ENCODE measurements at places on chromosomes 3 and 15.

GRCh38 chr3:10444110-10444429 lies 61.3 kb downstream of the ATP2B2 start:
- DNase-seq, result no peak

GRCh38 chr3:126293370-126294082 lies 63.7 kb downstream of the KLF15 start:
- DNase-seq, result peak; percentile 36

DNA sequence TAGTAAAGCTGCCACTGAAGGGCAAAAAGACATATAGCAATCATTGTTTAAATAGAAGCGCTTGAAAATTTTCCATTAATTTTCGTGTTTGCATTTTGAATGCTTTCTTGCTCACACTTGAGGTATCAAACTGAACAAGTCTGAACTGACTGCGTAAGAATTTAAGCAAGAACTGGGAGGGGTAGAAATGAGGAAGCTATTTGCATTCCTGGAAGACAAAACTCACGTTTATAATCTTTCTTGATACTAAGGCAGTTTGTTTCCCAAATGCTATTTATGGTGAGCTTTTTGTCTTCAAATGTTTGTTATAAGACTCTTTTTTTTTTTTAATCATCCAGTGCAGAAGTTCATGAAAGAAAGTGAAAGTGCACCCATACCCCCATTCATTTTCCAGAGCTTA lies 499.8 kb upstream of the TPRG1 start:
- no peak for DNase-seq

GRCh38 chr3:77342688-77343087 lies 302.8 kb downstream of the ROBO2 start:
- no peak for DNase-seq

- DNase-seq, result no peak
Observed at GRCh38 chr3:104846270-104846669, 520.4 kb upstream of the ALCAM start.

DNA sequence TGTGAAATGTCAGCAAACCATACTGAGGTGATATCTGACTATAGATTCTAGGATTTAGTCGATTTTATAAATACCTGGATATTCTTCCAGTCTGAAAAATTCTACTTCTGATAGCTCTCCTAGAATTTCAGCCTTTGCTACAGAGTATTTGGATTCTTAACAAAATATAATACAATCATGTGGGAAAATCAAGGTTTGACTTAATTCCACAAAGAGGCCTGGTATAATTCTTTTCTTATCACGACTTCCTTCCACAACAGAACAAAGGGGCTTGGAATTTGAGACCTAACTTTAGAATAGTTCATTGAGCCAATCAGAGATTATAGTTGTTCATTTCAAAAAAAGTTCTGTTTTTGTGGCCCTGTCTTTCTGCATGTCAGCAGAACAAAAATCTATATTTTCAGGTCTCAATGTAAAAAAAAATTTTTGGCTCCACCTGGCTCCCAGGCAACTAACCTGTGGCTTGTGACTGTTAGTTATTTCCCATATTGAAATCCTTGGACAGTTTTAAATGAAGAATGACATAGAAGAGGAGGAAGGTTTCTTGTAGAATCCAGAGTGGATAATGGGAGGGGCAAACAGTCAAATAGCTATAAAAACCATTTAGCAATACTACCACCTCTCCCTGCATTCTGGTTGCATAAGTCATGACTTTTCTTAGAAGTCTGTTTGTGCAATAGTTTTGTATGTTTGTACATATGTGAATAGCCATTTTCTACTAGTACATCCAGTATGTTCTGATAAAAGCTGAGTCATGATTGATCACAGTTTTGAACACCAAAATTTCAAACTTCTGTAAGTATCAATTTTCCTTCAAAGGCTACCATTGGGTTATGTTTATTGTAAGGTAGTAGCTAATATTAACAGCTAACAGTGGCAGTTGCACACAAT lies 4.0 kb downstream of the TM4SF1 start:
- DNase-seq, result no peak

DNA sequence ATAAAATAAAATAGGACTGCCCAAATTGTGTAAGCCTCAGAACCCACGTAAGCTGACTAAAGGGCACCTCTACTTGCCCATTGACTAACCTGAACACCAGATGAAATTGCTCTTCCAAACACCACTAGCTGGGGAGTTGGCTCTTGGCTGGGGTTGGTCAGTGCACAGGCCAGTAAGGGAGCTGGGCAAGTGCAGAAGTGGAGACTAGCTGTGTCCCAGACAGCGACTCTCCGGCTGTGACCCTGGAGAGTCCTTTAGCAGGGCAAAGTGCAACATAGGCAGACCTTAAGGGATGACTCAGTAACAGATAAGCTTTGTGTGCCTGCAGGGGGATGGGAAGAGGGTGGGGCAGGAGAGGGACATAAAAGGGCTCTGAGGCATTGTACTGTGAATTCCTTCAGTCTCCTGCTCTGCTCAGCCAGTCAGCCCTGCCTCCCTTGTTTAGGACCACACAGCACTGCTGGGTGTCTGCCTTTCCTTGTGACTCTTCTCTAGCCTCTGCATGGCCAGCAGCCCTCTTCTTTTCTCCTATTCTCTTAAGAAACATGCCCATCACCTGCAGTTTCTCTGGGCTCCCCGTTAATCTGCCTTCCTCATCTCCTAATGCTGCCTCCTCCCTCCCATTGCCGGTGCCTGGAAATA lies 13.2 kb downstream of the NR1I2 start:
- no peak for DNase-seq

GRCh38 chr3:86176445-86176784 lies 814.5 kb downstream of the VGLL3 start:
- DNase-seq, result no peak

- no peak for DNase-seq
Observed at GRCh38 chr15:71085809-71086208, 29.5 kb upstream of the THSD4 start.

GRCh38 chr3:99542767-99543518 lies 95.5 kb upstream of the COL8A1 start:
- no peak for DNase-seq

- no peak for DNase-seq
Observed at GRCh38 chr3:67245545-67245944, 247.4 kb downstream of the KBTBD8 start.

- DNase-seq, result peak; percentile 62
Observed at GRCh38 chr3:15331606-15332404, 581 bp downstream of the SH3BP5 start.

DNA sequence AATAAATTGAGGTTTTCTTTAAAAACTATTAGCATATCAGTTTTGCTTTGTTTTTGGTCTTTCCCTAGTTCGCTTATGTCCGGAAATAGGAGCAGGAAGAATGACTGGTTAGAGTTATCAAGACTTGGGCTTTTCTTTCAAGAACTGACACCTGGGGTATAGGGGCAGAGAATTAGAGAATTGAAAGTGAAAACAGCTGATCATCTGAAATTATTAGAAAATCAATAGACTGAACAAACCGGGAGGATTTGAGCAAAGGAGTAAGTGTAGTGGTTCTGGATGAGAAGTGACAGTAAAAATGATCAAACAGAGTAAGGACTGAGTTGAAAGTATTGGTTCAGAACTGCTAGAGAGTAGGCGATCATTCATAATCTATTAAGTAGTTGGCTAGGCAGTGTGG lies 6.0 kb downstream of the MINDY2 start:
- no peak for DNase-seq

DNA sequence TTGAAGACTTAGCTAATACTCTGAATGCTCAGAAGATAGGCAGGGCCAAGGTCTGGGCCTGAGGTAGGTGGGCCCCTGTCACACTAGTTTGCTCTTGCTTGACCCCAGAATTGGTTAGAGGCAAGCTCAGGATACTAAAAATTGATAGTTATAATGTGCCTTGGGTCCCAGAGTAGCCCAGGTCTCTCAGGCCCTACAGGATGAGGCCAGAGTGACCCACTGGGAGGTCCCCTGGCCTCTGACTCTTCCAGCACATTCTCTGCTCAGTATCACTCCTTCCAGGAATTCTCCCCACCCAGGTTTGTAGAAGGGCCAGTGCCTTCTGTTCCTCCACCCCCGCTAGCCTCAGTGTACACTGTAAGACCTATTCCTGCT lies 667 bp upstream of the KLHDC8B start:
- no peak for DNase-seq

GRCh38 chr3:141796889-141797781 lies 33.9 kb downstream of the GRK7 start:
- peak; percentile 77 for DNase-seq

DNA sequence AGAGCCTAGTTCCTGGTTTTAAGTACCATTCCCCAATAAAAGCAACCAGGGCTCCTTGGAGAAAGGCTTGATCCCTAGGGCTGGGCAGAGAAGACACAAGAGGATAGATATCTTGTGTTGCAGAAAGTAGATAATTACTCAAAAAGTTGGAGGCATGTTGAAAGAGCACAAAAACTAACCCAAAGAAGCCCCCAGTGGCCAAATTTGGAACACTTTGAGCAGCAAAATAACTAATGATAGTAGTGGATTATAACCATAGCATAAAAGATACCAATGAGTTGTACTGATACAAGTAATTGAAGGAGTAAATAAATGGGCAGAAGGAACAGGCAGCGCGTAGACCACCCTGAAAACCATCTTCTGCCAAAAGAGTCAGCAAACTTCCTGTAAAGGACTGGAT lies 12.0 kb downstream of the EXOSC7 start:
- DNase-seq, result no peak

DNA sequence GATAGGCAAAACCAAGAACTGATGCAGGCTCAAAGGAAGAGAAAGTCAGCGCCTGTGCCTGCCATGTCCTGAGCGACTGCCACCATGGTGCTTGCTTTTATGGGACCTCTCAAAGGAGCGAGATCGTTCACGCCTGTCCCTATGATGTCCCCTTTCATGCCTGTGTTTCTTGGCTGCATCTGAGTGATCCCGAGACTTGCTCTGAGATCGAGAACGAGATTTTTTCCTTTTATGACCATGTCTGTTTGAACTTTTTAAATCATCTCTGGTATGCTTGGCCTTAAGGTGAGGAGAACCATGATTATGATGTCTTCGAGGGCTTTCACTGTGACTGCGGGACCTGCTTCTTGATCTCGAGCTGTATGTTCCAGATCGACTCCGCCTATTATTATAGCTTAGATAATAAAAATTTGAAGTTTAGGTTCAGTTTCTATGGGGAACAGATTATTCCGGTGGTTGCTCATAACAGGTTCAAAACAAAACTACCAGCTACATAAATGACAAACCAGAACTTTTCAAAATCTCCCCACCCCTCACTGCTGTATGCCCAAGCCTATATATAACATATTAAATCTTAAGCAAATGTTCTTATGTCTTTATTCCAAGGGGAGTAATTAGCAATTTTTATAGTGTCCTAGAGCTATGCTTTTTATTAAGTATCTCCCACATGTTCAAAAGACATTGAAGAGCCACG lies 11.6 kb downstream of the CCNL1 start:
- no peak for DNase-seq

- no peak for DNase-seq
Observed at GRCh38 chr15:76158226-76158625, 98.4 kb downstream of the TMEM266 start.

GRCh38 chr15:75644376-75644775 lies 3.3 kb upstream of the SNX33 start:
- no peak for DNase-seq

- no peak for DNase-seq
Observed at GRCh38 chr3:107737914-107738313, 215.2 kb downstream of the BBX start.

GRCh38 chr3:157248590-157249422 lies 88.9 kb upstream of the CCNL1 start:
- DNase-seq, result peak; percentile 42

- DNase-seq, result peak; percentile 71
Observed at GRCh38 chr3:171640520-171641412, 169.5 kb downstream of the PLD1 start.

GRCh38 chr3:139694542-139694941 lies 16.8 kb upstream of the NMNAT3 start:
- DNase-seq, result no peak

DNA sequence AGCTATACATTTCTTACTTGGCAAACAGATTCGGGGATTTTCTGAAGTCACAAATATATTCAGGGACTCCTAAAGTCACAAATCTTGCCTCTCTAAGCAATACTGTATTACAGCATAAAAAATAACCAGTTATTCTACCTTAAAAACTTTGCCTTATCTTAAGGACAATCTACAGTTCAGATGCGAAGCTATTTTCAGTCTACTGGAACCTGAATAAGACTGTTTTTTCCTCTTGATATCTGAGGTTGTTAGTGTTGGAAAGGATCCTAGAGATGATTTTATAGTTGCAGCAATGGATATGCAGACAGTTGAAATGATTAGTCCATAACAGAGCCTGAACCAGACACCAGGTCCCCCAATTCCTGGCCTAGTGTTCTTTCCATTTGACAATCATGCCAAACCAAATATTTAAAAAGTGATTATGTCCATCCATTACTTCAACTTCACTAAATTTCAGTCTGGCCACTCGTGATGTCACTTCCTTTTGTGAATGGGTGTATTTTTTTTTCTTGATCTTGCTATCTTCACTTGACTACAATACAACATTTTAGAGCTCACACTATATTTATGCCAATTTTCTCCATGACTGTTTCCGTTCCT lies 1.8 kb downstream of the HDGFL3 start:
- no peak for DNase-seq

GRCh38 chr3:197031315-197032285 lies 2.0 kb upstream of the MELTF start:
- DNase-seq, result peak; percentile 31

DNA sequence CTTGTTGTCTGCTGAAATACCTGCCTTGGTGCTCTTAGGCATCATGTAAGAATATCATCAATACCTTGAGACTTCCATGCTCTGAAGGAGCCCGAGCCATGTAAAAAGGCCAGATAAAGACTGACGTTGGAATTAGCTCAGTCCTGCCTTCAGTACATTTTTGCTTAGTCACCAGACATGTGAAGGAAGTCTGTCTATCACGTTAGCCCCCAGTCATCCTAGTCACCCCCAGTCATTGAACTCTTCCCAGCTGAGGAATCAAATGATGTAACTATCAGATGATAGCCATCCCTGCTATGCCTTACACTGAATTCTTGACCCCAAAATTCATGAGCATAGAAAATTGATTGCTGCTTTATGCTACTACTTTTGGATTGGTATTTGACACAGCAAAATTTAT lies 351.2 kb upstream of the SGO1 start:
- DNase-seq, result no peak

GRCh38 chr3:115913069-115913686 lies 289.9 kb downstream of the GAP43 start:
- DNase-seq, result no peak

DNA sequence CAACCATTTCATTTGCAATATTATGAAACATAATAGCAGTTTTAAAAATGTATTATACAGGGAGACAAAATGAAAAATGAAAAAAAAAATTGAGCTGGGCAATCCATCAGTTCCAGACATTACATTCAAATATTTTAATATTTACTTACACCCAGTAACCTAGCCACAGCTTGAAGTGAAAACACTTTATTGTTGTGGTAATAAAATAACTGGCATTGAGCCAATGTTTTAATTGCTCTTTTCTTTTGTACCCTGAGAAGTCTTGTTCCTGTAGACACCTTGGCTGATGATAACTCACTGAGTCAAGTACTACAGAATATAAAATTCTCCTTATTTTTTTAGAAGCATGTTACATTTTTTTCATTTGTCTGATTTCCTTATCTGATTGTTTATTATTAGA lies 180.6 kb downstream of the ROBO1 start:
- no peak for DNase-seq

- DNase-seq, result no peak
Observed at GRCh38 chr3:107794664-107795443, 272.1 kb downstream of the BBX start.
